ENCODE measurements at places on chromosomes 13 and 19.
A peak's percentile ranks its signal among the peaks of the same experiment; 100 is the strongest.

GRCh38 chr19:1455336-1456120 lies 5.6 kb downstream of the APC2 start:
- no peaks in the 10 kb centered on the region for H3K36me3 ChIP-seq
- H3K27me3 ChIP-seq: peaks cover 69% of the 10 kb centered on the region
- H3K4me3 ChIP-seq: no peak overlapping the region

DNA sequence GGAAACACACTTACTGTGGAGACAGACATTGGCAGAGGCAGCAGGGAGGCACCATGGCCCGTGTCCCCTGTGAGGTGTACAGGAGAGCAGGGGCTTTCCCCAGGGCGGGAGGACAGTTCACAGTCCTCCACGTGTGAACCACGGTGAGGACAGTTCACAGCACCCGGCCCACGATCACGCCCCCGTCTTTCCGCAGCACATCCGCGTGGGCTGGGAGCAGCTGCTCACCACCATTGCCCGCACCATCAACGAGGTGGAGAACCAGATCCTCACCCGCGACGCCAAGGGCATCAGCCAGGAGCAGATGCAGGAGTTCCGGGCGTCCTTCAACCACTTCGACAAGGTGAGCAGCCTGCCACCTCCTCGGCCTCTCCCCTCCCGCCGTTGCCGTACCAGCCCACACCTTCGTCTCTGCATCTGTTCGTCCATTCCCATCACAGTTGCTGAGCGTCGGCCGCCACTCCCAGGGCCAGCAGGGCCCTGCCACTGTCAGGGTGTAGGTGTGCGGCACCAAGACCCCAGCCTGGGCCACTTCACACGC lies 17.4 kb downstream of the CAPN12 start:
- peaks cover 3% of the 10 kb centered on the region for H3K4me1 ChIP-seq
- no peak overlapping the region for H3K4me3 ChIP-seq
- no peak overlapping the region for H3K27ac ChIP-seq
- H3K27me3 ChIP-seq: no peaks in the 10 kb centered on the region
- peak; percentile 26 for DNase-seq
- peaks cover 53% of the 10 kb centered on the region for H3K36me3 ChIP-seq

GRCh38 chr13:74669149-74669548 lies 534.9 kb upstream of the KLF12 start:
- H3K4me1 ChIP-seq: no peaks in the 10 kb centered on the region
- H3K4me3 ChIP-seq: no peak overlapping the region
- H3K27ac ChIP-seq: no peak overlapping the region

DNA sequence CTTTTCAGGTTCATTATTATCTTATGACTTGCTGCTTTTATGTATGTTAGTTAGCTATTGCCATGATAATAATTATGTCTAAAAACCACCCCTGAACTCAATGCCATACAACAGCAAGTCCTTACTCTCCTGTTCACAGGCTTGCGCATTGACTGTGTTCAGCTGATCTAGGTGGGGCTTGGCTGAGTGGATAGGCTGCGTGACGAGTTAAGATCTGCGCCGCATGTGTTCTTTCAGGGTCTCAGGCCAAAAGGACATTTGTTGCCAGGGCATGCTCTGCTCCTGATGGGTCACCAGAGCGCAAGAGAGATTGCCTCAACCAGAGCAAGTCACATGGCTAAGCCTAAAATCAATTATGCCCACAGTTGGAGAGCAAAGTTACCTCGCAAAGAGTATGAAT lies 859 bp downstream of the ZNF568 start:
- DNase-seq: no peak
- peak overlapping the region; percentile 92 for H3K27ac ChIP-seq
- peaks cover 21% of the 10 kb centered on the region for H3K36me3 ChIP-seq
- peaks cover 8% of the 10 kb centered on the region for H3K4me1 ChIP-seq

DNA sequence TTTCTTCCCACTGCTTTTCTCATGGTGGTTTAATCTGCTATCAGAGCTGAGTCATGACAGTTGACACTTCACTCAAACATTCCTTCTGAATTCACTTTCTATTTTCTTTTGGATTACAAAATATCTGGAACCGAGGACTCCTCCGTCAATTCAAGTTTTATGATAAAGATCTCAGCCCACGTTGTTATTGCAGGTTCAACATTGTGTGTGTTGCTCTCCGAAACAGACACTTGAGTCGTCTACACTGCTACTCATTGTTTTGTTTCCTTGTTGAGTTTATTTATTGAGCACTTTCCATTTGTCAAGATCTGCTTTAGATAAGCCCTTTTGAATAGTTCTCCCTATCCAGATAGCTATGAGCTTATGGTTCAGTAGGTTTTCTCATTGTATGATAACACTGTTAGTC lies 636.1 kb upstream of the GPC6 start:
- no peak overlapping the region for H3K27ac ChIP-seq
- no peaks in the 10 kb centered on the region for H3K36me3 ChIP-seq

DNA sequence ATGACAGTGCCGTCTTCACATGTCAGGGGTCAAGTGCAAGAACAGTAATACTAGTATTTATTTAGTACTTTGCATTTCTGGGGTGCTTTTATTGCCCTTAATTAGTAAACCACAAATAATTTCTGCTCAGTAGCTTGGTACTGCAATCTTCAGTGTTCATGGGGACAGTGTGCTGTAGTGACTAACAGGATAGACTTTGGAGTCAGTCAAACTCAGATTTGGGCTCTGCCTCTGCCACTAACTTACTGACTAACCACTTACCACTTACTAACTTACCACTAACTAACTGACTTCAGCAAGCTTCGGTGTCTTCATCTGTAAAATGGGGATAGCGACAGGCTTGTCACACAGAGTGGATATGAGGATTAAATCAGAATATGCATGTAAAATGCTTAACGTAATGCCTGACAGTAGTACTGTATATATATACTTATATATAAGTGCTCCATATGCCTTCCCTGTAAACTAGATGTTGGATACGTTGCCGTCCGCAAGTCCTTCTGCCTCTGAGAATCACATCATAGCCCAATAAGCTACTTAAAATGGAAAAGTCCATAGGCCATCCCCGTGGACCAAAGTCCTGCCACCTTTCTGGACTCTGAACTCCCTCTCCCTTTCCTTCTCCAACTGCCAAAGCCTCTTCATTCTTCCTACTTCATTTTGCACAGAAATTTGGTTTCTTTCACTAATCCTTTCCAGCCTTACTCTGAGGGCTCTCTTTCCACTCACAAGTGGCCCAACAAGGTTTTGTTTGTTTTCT lies 158.1 kb downstream of the ZIC5 start:
- no peak overlapping the region for H3K27ac ChIP-seq
- no peak overlapping the region for H3K4me3 ChIP-seq
- no peaks in the 10 kb centered on the region for H3K36me3 ChIP-seq
- H3K4me1 ChIP-seq: no peaks in the 10 kb centered on the region

GRCh38 chr19:48695743-48696352 lies at the start of gene FUT2:
Gene FUT2 (plus strand): TSS chr19:48695971. CDS start chr19:48702957, 6,986 bp downstream.
- H3K27me3 ChIP-seq: peaks cover 7% of the 10 kb centered on the region
- no peak within 1 kb of the TSS for H3K4me3 ChIP-seq
- no peak for DNase-seq

GRCh38 chr13:38563739-38564138 lies 123.1 kb upstream of the FREM2 start:
- H3K27ac ChIP-seq: no peak overlapping the region
- no peaks in the 10 kb centered on the region for H3K27me3 ChIP-seq
- H3K4me1 ChIP-seq: no peaks in the 10 kb centered on the region

DNA sequence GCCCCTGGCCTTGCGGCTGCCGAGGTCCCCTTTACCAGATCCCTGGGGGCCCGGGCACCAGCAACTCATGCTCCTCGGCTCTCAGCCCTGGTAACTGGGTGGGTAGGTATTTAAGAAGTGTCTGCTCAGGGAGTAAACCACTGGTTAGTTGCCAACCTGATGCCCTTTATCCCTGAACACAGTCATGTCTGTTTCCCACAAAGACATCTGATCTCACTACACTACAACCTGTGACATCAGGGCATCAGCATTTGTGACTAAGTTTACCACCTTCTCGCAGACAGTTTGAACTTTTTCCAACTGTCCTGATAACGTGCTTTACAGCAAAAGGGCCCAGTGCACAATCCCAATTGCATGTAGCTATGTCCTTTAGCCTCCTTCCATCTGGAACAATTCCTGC lies 22.0 kb downstream of the GGACT start:
- H3K4me1 ChIP-seq: no peaks in the 10 kb centered on the region
- no peak overlapping the region for H3K4me3 ChIP-seq
- H3K36me3 ChIP-seq: no peaks in the 10 kb centered on the region
- DNase-seq: no peak
- H3K27ac ChIP-seq: no peak overlapping the region

DNA sequence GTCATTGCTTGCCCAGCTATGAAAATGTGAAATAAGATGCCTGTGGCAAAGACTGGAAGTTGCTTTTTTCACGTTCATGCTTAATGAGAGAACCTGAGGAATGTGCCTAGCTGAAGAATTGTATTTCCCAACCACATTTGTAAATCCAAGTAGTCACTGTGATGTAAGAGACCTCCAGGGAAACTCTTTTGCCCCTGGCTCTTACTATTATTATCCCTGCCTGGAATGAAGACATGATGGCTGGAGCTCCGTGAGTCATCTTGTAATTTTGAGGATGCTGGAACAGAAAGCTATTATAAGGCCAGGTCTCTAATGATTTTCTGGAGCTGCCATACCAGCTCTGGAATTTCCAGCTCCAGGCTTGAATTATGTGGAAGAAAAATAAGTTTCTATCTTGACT lies 894.3 kb downstream of the DIAPH3 start:
- H3K4me1 ChIP-seq: no peaks in the 10 kb centered on the region
- H3K4me3 ChIP-seq: no peak overlapping the region
- DNase-seq: no peak
- no peak overlapping the region for H3K27ac ChIP-seq

- H3K27me3 ChIP-seq: no peaks in the 10 kb centered on the region
- no peak for DNase-seq
- no peak overlapping the region for H3K27ac ChIP-seq
- no peaks in the 10 kb centered on the region for H3K4me1 ChIP-seq
Observed at GRCh38 chr13:101639711-101640110, 187.2 kb downstream of the ITGBL1 start.

DNA sequence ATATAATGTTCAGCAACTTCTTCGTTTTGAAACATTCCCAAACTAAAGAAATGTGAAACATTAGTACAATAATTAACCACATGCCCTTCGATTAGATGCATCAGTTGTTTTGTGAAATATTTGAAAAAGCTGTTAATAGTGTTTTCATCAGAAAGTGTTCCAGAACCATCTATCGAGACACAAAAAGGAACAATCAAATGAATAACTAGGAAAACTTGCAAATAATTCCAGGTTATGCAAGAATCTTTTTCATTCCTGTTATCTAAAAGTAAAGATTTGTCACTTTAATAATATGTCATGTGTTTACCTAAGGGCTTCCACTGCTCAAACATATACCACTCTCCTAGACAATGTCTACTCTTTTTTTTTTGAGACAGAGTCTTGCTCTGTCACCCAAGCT lies 904.2 kb upstream of the MIR17HG start:
- no peaks in the 10 kb centered on the region for H3K27me3 ChIP-seq
- no peak overlapping the region for H3K4me3 ChIP-seq
- H3K36me3 ChIP-seq: no peaks in the 10 kb centered on the region
- no peaks in the 10 kb centered on the region for H3K4me1 ChIP-seq

DNA sequence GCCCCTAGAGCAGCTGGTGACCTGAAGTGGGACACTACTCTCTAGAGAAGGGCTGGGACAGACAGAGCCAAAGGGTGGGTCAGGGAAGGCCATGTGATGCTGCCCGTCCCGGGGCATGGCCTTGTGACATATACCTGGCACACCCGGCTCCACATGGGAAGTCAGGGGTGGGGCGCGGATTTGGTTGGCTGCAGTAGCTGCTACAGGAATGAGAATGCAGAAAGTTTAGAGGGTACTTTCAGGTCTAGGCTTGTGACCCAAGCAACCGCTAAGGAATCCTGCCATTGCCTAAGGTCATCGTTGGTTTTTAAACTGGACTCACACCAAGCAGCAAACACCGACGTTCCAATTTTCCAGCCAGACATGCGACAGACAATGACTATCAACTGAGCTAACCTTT lies 25.9 kb downstream of the RCBTB2 start:
- H3K4me1 ChIP-seq: peaks cover 40% of the 10 kb centered on the region
- peak overlapping the region; percentile 63 for H3K27ac ChIP-seq
- DNase-seq: no peak
- no peaks in the 10 kb centered on the region for H3K27me3 ChIP-seq

GRCh38 chr19:57406516-57407123 lies 4.3 kb upstream of the ZNF17 start:
- H3K27ac ChIP-seq: no peak overlapping the region
- no peak overlapping the region for H3K4me3 ChIP-seq
- no peaks in the 10 kb centered on the region for H3K36me3 ChIP-seq
- H3K27me3 ChIP-seq: no peaks in the 10 kb centered on the region
- DNase-seq: peak; percentile 43
- peaks cover 6% of the 10 kb centered on the region for H3K4me1 ChIP-seq

- H3K27me3 ChIP-seq: no peaks in the 10 kb centered on the region
- no peak for DNase-seq
- no peak overlapping the region for H3K4me3 ChIP-seq
Observed at GRCh38 chr19:39752390-39752789, 14.6 kb upstream of the CLC start.

DNA sequence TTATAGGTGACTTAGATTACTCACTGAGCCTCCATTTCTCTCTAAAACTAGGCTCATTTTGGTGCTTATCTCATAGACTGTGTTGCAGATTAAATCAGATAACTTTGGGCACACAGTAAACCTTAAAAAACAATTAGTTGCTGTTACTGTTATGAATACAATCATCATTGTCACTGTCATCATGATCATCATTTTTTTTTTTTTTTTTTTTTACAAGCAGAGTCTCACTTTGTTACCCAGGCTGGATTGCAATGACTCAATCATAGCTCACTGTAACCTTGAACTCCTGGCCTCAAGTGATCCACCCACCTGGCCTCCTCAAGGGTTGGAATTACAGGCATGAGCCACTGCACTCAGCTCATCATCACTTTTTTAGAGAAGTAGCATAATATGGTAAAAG lies 60.0 kb downstream of the VWA8 start:
- H3K4me1 ChIP-seq: no peaks in the 10 kb centered on the region
- no peaks in the 10 kb centered on the region for H3K27me3 ChIP-seq
- no peak for DNase-seq
- H3K36me3 ChIP-seq: no peaks in the 10 kb centered on the region
- no peak overlapping the region for H3K4me3 ChIP-seq

GRCh38 chr13:27504868-27505194 lies 54.5 kb upstream of the MTIF3 start:
- H3K36me3 ChIP-seq: no peaks in the 10 kb centered on the region
- DNase-seq: no peak
- no peaks in the 10 kb centered on the region for H3K4me1 ChIP-seq
- no peak overlapping the region for H3K27ac ChIP-seq

DNA sequence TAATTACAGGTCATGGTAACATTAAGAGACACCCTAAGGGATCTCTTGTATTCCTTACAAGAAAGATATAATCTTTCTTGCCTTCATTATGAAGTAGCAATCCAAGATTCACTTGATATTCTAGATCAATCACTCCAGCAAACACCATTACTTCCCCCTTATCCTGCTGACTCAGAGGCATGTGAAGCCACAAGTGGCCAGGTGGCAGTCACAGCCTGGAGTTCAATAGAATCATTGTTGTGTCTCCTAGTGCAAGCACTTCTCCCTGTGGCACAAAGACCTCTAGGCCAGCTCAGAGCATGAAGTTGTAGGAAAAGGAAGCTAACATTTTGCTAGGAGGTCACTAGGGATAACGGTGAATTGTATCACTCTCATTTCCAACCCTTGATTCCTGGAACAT lies 864.3 kb upstream of the ATXN8OS start:
- no peak overlapping the region for H3K27ac ChIP-seq
- no peaks in the 10 kb centered on the region for H3K4me1 ChIP-seq
- no peak for DNase-seq
- no peaks in the 10 kb centered on the region for H3K36me3 ChIP-seq
- H3K4me3 ChIP-seq: no peak overlapping the region

- no peak overlapping the region for H3K27ac ChIP-seq
- no peaks in the 10 kb centered on the region for H3K27me3 ChIP-seq
- no peak for DNase-seq
- no peaks in the 10 kb centered on the region for H3K4me1 ChIP-seq
Observed at GRCh38 chr19:42466521-42467182, 23.9 kb upstream of the CXCL17 start.
